H1 (cell line): ENCODE measurements at places on chromosomes 5 and 9.

DNA sequence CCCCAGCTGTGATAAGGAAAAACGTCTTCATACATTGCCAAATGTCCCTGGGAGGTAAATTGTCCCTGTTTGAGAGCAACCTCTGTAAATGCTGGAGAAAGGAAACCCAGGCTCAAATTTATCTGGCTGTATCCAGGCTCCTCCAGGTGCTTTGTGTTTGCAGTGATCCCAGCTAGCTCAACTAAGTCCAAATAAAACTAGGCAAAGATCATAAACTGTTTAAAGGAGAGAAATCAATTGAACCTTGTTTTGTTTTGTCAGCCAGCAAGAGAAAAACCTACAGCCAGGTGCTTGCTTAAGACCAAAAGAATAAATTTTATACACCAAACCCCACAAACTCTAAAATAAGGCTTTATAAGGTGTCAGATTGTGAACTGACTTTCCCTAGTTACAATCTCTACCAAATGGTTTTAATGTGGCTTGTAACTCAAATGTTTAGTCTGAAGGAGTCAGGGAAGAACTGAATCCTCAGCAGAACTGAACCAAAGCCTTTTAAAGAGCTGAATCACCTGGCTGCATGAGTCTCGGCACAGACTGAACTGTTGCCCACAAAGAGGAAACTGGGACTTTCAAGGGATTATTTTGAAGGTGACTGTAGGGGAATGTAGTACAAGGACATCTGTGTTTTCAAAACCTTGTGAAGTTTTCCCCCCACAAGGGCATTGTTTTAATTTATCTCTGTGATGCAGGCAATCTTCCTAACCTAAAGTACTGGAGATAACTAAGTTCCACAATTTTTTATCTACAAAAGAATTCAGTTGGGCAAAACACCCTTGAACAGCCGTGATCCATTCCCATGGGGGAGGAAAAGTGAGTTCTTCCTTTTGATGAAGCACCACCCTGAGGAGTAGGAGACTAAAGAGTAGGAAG, 201.7 kb upstream of the TARS1 start:
- DNase-seq = no peak

DNA sequence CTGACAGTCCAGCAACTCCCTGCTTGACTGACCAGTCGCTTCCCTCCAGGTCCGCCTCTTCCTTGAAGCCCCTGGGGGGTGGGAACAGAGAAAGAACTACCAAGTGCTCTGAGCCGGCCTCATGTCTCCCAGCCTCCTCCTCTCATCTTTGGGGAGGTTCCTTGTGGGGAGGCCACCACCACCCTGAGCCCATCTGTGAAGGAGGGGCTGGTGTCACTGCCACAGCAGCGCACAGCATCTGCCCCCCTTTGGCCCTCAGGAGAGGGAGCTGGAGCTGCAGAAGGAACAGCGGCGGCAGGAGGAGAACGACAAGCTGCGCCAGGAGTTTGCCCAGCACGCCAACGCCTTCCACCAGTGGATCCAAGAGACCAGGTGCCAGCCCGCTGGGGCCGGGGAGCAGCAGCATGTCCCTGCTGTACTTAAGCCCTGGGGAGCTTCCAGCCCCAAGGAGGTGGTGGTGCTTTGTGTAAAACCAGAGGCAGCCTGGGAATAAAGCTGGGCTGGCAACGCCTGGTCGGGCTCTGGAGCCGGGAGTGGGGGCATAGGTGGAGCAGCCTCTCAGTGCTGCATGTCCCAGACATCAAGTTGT, 29.4 kb downstream of the DYNC2I2 start:
- no peak for DNase-seq

DNA sequence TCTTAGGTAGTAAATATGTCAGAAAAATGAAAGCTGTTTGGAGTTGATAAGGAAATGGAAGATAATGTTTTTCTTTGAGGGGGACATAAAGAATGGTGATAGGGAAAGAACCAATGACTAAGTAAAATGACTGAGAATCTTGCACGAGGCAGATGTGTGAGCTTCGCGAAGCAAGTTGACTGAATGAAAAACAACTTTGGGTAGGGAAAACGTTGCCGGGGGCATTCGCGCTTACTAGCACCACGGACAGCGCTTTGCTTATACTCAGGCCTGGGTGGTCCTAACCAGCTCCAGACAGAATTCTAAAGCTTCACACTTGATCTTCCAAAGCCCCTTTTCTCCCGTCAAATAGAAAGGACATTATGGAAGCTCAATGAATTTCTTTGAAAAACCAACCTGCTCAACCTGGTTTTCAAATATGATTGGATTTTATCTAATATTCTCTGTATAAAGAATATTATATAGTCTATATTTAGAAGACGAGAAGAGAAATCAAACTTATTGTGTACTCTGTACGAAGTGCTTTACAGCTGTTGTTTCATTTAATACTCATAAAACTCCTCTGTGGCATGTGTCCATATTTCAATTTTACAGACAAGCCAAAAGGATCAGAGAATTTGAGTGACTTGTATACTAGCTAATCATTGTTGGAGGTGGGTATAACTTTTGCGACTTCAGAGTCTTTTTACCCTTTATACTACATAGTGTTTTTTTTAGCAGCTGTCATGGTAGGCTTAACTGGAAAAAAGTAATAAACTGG, 1.9 kb upstream of the CDKN2B start:
- DNase-seq = peak; percentile 78

- DNase-seq = no peak
These were observed 13.8 kb downstream of the DMAC1 start for GRCh38 chr9:7785813-7786212.

- no peak for DNase-seq
These were observed 2.0 kb upstream of the ZNF622 start for GRCh38 chr5:16467363-16468219.

- no peak for DNase-seq
These were observed 205.3 kb downstream of the TTLL11 start for GRCh38 chr9:121887553-121888437.

DNA sequence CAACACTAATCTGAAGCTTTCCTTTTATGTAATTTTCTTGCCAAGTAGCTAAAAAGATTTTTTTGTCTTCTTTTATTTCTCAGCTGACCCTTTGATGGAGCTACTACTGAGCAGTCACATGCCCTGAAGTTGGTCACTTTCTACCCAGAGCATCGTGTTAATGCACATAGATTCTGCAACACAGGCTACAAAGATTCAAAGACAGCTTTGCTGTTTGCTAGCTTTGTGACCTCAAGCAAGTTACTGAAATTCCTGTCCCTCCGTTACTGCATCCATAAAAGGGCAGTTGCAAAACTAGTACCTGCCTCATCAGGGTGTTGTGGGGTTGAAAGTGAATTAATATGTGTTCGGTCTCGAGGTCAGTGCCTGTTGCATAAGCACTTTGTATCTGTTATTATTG, 179.9 kb downstream of the GAS1 start:
- DNase-seq = no peak

GRCh38 chr5:334903-335739, 13.6 kb downstream of the AHRR start:
- DNase-seq = no peak

DNA sequence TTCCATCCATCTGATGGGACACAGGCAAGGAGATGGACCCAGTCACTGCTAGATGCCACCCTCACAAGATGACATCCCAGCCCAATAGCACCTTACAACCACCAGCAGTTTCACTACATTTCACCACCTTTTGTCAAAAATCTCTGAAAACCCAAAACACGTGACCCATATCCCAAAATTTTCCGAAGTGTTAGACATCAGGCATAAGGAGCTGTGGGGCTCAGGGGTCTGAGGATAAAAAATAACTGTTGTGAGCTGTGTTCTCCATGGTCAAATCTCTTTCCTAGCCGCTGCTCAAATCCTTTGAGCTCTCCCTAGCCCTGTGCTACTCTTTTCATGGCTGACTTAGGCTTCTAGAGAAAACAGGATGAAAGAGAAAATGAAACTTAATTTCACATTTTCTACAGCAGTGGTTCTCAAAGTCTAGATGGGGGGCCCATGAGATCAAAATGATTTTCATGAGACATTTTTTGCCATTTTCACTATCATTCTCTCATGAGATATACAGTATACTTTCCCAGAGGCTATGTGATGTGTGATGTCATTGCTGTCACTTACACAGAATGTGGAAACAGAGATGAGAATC, 40.7 kb downstream of the TIMD4 start:
- DNase-seq = no peak

DNA sequence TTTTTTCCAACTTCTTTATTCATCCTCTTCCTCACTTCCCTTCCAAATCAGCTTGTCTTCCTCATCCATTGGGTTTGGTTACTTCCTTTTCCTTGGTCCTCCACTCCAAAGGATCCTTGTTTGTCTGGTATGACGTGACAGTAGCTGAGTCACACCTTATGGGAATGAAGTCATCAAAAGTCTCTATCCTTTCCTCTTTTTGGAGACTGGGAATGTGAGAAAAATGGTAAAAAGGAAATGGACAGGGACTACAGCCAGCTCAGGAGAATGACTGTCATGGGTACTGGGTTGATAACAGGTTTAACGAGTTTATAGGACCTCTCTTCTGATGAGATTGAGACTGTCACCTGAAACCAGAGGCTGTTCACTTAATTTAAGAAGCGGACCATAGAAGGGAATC, 76.2 kb upstream of the MYO10 start:
- DNase-seq = no peak

- no peak for DNase-seq
These were observed 190.4 kb downstream of the EPB41L4A start for GRCh38 chr5:112228667-112229066.

- DNase-seq = no peak
These were observed 30.0 kb upstream of the TRIO start for GRCh38 chr5:14112998-14113652.

DNA sequence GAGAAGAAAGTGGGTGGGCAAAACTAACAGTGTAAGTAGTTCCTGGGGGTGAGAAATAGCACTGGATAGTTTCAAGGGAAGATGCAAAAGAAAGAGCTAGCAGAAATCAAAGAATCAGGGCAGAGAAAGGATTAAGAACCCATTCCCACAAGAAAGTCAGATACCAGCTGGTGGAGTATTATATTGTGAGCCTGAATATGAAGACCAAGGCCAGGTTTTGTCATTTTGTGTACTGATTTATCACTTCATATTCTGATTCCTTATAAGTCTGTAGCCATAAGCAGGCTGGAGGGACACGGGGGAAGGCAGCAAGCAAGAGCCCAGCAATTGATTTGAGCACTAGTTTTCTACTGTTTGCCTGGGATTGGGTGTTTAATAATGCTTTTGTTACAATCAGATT, 80.2 kb downstream of the FREM1 start:
- DNase-seq = no peak

GRCh38 chr5:163407034-163407655, 30.2 kb upstream of the CCNG1 start:
- no peak for DNase-seq

DNA sequence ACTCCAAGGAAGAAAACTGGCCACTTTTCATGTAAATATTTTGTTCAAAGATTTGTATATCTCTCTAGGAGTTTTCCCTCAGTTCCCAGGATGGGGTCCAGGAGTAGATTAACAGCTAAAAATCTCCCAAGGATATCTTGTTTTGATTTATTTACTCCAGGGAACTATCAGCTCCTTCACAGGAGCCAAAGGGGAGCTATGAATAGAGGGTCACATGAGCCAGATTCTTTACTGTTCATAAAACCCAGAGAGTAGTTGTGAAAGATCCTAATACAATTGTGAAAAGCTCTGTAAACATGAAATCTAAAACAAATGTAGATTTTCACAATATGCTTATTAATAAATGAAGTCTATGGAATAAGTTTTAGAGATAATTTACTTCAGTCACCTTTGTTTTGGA, 16.9 kb downstream of the DIMT1 start:
- no peak for DNase-seq

- no peak for DNase-seq
These were observed 569.5 kb upstream of the SEMA6A start for GRCh38 chr5:117144086-117144485.

DNA sequence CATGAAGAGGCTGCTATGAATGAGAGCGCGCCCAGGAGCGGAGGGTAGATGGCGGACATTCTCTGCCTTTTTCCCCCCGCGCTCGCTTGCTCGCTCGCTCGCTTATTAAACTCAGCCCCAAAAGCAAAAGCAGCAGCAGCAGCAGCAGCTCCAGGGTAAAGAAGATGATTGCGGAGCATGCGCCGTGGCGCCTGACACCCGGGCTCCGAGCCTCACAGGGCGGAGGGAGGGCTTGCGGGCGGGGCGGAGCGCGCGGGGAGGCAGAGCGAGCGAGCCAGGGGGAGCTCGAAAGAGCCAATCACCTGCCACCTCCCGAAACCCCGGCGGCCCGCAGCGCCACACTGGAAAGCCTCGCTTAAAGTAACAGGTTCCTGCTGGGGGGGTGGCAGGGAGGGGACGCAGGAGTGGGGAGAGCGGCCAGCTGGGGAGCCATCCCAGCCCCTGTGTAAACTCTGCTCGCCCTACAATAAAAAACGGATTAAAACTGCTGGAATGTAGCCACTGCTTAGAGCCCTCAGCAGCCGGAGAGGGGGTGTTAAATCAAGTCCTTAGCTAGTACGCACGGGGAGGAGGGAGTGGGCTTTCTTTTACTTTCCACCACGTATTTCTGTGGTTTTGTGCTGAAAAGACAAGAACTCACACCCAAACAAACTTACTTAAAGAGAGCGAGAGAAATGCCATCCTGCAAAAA, at the start of gene MLLT3:
MLLT3 (minus strand) TSS at position 170 of the 691 bp plus-strand sequence.
- peak; percentile 84 for DNase-seq

- no peak for DNase-seq
These were observed 566 bp downstream of the IRX2 start for GRCh38 chr5:2750758-2751464.

- no peak for DNase-seq
These were observed 9.4 kb downstream of the PRELID2 start for GRCh38 chr5:145825751-145826180.

DNA sequence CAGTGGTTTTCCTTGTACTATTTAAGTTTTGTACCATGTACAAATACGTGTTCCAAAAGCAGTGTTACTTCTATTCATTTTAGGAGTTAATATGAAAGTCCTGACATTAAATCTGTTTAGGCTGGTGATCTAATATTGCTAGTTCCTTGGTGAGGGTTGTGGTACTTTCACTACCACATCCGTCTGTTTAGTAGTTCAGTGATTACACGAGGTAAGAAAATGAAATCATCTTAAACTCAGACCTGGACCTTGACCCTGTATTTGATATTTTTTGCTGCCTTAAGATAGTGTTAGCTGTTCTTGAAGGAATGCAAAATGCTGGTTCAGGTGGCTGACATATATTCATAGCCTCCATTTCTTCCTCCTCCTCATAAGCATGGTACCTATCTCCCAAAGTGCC, 50.3 kb downstream of the MTAP start:
- no peak for DNase-seq

DNA sequence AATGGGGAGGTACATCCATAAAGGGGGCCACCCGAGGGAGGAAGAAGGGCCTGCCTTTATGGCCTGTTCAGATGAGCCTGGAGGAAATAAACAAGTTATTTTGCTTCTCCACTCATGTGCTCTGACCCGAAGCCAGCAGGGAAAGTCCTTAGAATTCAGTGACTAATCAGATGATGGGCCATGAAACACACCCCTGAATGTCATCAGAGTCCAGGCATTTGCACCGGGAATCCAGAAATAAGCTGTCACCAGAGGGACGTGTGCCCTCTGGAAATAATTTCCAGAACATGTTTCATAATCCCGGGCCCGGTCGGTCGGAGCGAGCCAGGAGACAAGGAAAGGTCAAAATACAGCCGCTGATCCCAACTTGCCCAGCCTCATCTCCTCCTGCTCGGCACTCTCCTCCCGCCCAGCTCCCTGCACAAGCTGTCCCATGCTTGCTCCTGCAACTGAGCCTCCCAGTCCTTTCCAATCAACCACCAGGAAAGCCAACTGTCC, 73.6 kb upstream of the ZNF622 start:
- no peak for DNase-seq
